GM04504 (cell line): ENCODE measurements at places on chromosomes 3 and 15.

DNA sequence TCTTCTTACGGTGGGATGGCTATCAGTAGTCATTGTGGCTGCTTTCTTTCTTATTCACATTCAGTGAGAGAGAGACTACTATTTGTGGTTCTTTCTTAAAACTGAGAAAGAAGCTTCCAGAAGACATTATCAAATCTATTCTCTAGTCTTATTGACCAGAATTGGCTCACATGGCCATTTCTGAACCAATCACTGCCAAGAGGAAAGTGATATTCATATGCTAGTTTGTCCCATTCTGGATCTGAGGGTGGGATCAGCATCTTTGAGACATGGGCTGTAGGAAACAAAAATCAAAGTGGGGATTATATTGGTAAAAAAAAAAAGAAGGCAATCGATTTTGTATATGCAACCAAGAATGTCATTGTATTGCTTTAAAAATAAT lies 106.4 kb upstream of the RASGRP1 start:
- DNase-seq, result no peak

- no peak for DNase-seq
These were observed 448 bp downstream of the PLXNB1 start for GRCh38 chr3:48429317-48429959.

DNA sequence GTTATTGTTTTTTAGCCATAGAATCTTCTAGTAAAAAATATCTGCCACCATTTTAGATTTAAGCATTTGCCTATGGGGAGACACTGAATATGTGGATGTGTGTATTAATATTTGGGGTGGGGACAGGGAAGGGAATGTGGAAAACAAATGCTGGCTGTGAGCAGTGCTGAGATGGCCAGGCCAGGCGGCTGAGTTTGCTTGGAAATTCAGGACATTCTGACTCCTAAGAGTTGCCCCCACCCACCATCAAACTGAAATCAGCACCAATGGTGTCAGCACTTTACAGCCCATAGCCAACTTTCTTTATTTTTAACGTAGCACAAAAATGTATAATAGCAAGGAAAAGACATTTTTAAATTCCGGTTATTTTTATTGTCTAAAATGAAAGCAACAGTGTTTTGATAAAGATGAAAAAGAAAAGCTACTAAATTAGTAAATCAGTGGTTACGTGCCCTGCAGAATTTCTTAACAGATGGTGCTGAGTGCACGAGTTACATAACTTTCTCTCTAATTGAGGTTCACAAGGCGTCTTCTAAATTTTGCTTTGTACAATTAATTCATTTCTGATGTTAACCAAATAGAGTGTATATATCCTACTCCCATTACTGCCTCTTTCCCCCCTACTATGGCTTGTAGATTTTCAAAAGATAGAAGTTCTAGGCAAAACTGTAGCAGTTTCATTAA lies 34.0 kb downstream of the B3GALNT1 start:
- DNase-seq, result no peak

DNA sequence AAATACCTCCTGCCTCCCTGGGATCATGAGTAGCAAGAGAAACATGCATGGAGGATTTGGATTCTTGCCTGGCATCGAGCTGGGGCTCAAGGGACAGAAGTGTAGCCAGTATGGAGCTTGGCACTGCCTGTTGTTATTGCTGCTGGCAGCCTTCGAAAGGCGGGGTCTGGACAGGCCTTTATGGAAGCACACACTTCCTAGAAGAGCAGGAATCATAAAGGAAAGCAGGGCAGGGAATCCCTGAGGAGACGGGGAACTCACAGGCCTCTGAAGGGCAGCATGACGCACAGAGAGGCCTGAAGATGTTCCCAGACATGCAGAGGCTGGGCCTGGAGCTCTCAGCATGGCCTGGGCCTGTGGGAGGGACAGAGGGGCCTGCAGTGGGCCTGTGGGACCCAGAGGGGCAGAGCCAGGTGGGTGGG lies 18.6 kb upstream of the SLC41A3 start:
- no peak for DNase-seq

GRCh38 chr3:126969586-126969985 lies 13.3 kb upstream of the PLXNA1 start:
- DNase-seq, result no peak

GRCh38 chr3:87311309-87311708 lies 34.9 kb upstream of the POU1F1 start:
- DNase-seq, result no peak

DNA sequence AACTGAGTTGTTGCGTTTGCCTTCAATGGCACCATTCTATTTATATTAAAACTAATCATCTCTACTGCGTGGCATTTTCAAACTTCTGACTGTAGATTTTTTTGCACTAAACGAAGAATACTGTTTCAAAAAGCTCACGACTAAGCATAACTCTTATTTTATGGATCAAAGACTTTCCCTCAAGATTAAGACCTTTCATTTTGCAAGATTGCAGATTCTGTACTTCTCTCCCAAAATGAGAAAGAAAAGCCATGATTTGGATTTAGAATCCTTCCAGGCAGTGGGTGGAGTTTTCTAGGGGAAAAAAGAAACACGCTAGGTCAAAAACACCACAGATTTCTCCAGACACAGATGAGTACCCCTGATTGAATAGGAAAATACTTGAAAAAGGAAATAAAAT lies 617.2 kb upstream of the NR2F2 start:
- no peak for DNase-seq

- DNase-seq, result no peak
These were observed 1.1 kb downstream of the CMTM8 start for GRCh38 chr3:32239307-32240158.

DNA sequence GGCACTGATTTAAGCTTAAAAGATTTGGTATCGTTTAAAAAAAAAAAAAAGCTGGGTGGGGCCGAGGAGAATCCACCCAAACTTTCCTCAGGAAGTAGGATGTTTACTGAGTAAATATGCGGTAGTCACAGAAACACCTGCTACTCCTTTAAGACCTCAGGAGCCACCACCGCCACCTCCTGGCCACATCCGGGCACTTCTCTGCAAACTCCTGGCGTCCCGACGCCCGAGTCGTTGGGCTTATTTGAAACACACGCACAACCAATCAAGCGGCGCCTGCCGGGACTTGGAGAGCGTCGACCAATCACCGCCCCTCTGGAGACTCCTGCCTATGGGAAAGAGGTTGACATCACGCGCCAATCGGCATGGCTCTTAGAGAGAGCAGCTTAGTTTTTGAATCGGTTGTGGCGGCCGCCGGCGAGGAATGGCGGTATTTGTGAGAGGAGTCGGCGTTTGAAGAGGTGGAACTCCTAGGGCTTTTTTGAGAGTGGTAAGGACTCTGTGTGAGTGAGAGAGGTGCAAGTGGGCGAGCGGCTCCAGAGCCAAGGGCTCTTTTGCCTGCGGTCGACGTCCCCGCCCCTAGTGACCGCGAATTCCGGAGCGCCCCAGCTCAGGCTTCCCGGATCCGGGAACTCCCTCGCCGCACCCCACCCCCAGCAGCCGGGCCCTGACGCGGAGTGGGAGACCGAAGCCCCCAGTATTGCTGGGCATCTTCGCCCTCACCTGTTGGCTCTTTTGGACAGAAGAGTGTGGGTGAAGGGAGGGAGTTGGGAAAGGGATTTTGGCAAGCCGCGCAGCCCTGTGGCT lies at the start of gene ECT2:
ECT2 (plus strand) TSS at position 359 of the 807 bp plus-strand sequence. CDS start 3,805 bp downstream, outside the sequence.
- DNase-seq, result peak; percentile 100

DNA sequence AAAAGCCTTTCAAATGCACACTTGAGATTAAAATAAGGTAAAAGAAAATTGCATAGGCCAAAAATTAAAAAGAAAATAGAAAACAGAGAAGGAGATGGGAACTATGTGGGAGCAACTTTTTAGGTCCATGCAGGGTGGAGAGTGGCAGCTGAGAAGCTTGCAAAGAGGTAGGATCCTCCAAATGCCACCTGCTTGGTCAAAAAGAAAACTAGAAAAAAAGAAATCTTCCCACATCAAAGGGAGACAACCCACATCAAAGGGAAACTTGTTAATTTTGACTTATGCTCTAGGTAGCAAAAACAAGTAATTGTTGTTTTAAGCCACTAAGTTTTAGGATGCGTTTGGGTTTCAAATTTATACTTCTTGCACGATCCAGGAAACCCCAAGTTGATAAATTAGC lies 342.9 kb downstream of the IL20RB start:
- no peak for DNase-seq

GRCh38 chr3:107769882-107770281 lies 247.1 kb downstream of the BBX start:
- DNase-seq, result no peak

DNA sequence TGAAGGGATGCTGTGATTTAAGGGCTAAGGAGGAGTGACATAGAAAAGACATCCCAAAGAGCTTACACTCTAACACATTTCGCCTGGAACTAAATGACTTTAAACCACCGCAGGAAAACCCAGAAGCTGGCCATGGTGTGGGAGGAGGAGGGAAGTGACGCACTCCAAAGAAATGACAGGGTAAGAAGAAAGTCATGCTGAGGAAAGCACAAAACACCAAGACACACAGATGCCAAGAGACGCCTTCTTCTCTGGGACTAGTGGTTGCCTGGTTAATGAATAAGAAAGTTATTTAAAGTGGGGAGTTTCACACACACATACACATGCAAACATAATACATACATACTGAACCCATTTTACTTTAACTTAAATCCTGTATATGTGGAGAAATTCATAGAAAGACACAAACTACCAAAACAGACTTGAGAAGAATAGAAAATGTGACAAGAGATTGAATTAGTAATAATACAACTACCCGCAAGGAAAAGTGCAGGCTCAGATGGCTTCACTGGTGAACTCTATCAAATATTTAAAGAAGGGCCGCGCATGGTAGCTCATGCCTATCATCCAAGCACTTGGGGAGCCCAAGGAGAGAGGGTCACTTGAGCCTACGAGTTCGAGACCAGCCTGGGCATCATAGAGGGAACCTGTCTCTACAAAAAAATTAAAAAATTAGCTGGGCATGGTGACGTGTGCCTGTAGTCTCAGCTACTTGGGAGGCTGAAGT lies 125.5 kb downstream of the NSMCE3 start:
- DNase-seq, result peak; percentile 42

- DNase-seq, result no peak
These were observed 238.7 kb downstream of the CPNE4 start for GRCh38 chr3:131796111-131796510.

DNA sequence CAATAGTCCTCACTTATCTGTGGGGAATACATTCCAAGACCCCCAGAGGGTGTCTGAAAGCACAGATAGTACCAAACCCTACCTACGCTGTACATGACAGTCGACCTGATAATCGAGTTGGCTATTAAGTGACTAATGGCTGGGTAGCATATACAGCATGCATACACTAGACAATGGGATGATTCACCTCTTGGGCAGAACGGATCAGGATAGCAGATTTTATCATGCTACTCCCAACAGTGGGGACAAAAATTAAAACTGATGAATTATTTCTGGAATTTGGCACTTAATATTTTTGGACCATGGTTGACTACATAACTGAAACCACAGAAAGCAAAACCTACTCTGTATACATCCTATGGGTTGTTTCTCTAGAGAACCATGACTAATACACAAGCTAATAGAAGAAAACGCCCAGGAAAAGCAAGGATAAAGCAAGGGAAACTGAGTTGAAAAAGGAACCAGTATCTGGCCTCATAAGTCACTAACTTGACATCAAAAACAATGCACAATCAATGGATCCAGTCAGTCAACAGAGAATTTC lies 15.5 kb downstream of the ATG3 start:
- DNase-seq, result no peak

- DNase-seq, result no peak
These were observed 5.5 kb downstream of the IL12A start for GRCh38 chr3:159994182-159994581.

GRCh38 chr15:69576035-69576526 lies 123.5 kb downstream of the RPLP1 start:
- no peak for DNase-seq

GRCh38 chr15:94083467-94084052 lies 147.8 kb upstream of the MCTP2 start:
- peak; percentile 70 for DNase-seq

DNA sequence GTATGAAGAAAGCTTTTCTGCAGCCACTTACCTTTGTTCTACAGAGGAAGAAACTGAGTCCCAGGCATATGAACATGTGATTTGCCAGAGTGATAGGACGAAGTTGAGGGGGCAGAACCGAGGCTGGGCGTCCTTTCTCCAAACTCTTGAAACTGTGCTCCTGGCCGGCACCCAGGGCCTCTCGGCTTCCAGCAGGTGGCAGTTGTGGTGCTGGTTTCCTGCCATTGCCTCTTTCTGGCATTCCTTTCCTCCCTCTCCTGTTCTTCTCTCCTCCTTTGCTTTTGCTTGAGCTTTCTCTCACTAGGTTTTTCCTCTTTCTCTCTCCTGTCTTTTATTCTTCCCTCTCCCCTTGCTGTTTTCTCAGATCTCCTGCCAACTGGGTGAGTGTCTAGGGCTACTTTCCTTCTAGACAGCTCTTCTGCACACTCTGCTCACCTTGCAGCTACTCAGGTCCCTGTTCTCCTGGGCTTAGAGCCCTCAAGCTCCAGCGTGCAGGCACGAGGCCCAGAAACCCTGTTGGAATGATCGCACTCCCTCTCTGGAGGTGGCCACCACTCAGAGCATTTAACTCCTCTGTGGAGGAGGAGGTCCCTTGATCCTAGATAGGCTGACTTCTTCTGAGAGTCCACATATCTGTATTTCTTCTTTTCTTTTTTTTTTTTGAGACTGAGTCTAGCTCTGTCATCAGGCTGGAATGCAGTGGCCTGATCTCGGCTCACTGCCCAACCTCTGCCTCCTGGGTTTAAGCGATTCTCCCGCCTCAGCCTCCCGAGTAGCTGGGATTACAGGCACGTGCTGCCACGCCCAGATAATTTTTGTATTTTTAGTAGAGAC lies 26.2 kb downstream of the TRAK1 start:
- DNase-seq, result no peak
